ENCODE measurements at places on chromosomes 4 and X.

- DNase-seq, result no peak
These were observed 5.1 kb upstream of the ING2 start for GRCh38 chr4:183499801-183500200.

DNA sequence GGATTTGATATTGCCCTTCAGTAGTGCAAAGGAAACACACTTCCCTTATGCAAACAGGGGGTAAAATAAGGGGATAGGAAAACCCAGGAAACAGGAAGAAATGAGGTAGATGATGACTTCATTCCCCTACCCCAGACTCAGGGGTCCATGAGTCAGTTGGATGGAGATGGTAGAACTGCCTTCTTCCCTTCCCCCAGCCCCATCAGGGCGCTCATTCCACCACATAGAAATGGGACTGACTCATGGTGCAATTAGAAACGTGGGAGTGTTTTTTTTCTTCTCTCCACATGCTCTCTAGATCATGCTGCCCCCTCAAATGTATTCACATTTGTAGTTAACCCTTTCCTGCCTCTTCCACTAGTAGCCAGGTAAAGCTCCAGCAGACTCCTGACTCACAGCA is 23.1 kb upstream of the ARMCX2 start:
- DNase-seq, result no peak

DNA sequence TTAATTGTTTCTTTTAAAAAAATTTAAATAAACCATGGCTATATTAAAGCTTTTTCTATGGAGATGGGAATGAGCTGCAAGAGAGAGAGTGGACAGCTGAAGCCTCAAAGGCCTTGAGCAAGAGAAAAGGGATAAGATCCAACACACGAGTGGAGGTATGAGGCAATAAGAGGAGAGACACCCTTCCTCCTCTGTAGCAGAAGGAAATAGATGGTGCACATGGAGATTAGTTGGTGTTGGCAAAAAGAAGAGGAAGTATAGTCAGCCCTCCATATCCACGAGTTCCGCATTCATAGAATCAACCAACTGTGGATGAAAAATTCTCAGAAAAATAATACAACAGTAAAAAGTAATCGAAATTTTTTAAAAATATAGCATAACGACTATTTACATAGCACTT is 3.2 kb downstream of the CXorf38 start:
- DNase-seq, result no peak

GRCh38 chr4:19803406-19803805 is 448.3 kb upstream of the SLIT2 start:
- no peak for DNase-seq

GRCh38 chr4:84389406-84389805 is 109.7 kb downstream of the NKX6-1 start:
- DNase-seq, result no peak

DNA sequence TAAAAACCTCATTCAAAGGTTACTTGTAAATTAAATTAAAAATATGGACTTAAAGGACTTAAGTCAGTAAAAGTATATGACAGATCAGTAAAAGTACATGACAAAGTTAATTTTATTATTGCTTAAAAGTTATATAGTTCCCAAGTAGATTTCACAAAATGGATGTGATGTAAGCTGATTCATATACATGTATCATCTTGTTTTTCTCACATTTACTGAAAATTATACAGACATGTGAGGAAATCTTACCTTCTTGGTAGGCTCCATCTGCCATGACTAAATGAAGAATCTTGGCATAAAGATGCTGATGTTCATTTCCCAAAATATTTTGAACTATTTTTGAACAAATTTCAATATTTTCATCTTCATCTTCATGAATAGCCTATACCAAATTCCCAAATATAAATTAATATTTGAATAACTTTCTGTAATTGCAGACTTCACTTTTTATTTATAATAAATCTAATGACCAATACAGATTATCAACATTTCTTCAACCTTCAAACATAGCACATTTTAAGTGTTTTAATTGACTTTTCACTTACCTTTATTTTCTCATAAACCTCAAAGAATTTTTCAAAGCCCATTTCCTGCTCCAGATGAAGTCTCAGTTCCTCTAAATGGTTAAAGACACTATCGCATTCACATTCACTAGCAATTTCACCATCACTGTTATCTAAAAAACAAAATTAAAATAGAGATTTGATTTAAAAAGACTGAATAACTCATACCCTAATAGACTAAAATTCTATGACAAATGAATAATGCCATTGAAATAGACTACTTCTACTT is 129.4 kb upstream of the SH3RF1 start:
- DNase-seq, result no peak

GRCh38 chr4:168019019-168019651 is 73.2 kb upstream of the ANXA10 start:
- DNase-seq, result no peak

DNA sequence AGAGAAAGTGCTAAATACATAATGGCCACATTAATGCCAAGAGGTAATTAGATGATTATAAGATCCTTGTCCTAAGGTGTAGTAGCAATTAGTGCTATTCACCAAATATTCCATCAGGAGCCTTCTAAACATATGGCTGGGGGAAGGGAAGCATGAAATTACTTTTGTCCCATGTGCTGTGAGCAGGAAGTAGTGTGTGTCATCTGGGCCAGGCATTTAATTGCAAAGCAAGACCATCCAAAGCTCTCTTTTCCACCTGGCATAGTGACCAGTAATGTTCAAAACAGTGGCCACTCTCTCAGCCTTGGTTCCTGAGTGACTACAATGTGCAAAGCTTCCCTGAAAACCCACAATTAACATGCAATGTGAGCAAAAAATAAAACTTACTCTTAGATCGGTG is 144.2 kb upstream of the FAM241A start:
- no peak for DNase-seq

GRCh38 chr4:99847362-99847976 is 30.8 kb downstream of the DAPP1 start:
- DNase-seq, result no peak

- no peak for DNase-seq
These were observed 61.2 kb downstream of the METTL14 start for GRCh38 chr4:118746251-118746919.

DNA sequence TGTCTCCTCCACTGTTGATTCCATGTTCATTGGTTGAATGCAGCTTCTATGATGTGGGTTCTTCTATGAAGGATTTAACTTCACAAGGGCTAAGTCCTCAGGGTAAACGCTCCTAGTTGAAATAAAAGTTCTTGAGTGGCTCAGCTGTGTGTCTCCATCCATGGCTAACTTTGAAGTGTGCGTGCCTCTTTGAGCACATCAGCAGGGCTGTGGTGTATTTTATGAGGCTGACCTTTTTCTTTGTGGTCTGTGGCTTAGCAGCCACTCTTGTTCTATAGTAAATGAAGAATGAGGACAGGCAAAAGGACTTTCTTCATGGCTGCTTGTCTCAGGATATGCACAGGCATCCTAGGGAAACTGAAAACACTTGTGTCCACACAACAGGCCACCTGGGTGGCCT is 88.5 kb downstream of the KIT start:
- no peak for DNase-seq

DNA sequence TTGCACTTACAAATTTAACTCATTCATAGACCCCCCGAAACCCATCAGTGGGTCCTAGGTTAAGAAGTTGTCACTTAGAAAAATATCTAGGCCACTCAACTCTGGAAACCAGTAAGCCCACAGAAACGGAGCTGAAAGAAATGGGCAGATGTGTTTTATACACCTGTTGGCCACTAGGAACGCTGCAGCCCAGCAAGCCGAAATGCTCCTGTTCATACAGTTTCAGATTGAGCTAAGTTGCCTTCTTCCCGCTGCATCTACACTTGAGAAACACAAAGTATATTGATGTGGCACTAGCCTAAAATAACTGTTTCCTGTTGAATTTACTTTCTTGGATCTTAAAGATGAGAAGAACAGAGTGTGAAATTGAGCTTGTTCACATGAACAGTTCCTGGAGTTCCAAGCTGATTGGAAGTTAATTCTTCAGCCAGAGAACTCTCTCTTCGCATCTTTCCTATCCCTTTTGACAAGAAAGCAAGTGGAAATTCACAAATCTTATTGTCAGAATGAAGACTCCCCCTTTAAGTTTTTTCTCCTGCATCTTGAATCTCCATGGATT is 174.1 kb downstream of the RBMX2 start:
- DNase-seq, result no peak

DNA sequence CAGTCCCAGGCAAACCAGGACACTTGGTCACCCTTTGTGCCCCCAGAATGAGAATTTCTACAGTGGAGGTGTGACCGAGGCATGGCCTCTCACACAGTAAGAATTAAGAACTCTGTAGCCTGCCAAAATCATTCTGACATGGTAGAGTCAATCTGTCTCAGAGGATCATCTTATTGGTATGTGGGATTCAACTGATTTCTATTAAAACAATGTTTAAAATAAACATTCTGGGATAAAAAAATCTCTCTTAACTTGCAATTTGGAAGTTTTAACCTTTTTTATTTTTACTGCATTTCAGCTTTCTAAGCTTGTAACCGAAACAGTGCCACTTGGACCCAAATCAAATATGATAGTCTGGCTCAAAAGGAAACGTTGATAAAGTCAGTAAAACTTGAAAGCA is 165.4 kb upstream of the LDB2 start:
- DNase-seq, result no peak

DNA sequence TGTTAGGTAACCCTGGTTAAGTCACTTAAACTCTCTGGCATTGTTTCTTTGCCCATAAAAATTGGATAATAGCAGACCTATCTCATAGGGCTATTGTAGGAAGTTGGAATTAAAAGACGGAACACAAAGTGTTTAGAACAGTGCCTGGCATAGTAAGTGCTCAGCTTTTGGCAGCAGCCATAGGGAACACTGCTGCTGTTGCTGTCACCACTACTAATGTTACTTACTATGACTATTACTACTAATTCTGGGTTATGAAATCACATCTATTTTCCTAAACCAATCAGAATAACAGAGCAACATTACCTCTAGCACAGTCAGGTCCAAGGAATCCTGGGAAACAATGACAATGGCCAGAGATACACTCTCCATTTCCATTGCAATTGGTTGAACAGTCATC is 300.0 kb downstream of the SH2D1A start:
- no peak for DNase-seq

- no peak for DNase-seq
These were observed 349.9 kb upstream of the KLF3 start for GRCh38 chr4:38313999-38314561.

GRCh38 chr4:16893141-16893651 is 5.2 kb downstream of the LDB2 start:
- no peak for DNase-seq

DNA sequence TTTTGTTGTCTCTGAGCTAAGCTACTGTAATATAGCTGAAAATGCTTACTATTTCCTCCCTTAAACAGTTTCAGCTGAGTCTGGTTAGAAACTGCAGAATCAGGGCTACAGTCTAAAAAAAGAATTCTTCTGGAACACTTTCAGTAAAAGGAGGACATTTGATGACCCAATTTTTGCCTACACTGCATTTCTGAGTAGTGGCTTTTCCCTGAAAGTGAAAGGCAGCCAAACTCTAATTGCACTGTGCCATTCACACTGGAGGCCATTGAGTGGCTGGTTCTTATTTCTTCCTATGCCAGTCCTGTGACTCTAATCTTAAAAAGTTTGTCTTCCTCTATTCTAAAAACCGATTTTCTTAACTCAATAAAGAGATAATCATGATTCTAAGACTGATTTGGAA is 526.0 kb downstream of the CFAP47 start:
- no peak for DNase-seq

DNA sequence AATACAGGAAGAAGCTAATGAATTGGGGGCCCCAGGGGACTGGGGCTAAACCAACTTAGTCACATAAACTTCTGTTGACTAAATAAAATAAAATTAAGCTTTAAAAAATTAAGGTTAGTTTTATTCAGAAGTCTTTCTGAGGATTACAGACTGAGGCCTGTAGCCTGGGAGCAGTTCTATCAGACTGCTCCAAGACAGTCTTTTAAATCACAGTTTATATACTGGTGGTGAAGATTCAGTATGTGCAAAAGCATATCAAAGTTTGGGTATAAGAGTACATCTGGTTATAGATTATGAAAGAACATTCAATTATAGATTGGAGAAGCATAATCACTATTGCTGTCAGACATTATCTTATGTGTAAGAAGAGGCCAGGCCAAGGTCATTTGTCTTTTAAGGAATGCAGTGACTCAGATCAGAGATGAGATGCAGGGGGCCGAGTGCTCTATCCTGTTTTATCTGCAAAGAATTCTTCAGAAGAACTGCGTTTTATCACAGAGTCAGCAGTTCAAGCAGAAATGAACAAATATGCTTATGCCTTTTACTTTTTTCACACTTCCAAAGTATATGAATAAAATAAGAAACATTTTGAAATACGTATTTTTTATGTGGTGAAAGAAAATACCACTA is 109.4 kb downstream of the PDHA2 start:
- DNase-seq, result no peak

GRCh38 chr4:23903859-23904438 is 14.1 kb upstream of the PPARGC1A start:
- no peak for DNase-seq

- no peak for DNase-seq
These were observed 1026.4 kb upstream of the IGFBP7 start for GRCh38 chr4:58136604-58137003.

DNA sequence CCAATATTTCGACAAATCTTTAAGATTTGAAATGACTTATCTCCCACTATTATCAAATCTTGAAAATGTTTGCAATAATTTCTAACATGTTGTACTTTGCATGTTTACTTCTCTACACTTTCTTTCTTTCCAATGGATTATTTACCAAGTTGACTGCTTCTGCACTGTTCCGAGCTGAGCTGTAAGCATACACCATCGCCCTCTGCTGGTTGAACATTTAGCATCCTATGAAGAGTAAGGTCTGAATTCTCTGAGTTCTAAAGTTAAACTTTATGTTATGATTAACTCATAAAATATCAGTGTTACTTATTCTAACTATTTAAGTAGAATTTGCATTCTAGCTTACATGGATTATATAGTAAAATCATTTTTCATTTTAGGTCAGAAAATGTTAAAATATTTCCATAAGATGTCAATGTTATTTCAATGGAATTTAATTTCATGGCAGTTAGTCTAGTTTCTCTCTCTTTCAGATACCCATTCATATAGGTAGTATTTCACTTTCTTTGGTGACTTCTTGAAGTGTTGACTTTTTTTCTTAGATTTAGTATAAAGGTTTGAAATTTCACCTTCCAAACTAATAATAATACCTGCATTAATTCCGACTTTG is 137.4 kb downstream of the DKK2 start:
- no peak for DNase-seq

GRCh38 chrX:104108955-104109354 is 3.4 kb upstream of the ZCCHC18 start:
- DNase-seq, result no peak

DNA sequence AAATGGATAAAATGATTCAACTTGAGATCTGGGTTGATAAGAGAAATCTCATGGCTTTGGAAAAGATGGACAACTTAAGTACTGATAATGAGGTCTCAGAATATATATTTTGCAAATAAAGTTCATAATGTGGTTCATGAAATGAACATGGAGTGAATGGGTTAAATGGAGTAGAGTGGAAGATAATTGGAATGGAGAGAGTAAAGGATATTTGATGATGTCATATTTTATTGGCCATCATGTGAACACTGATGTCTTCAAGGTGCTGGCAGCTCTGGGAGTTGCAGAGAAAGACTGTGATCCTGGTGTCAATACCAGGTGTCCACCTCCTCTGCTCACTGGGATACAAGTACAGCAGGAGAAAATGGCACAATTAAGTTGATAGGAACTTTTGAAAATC is 133.9 kb upstream of the ZXDA start:
- DNase-seq, result no peak
